ENCODE measurements at places on chromosomes 7 and 10.

GRCh38 chr10:58590924-58591323 is 78.3 kb downstream of the BICC1 start:
- DNase-seq: no peak

DNA sequence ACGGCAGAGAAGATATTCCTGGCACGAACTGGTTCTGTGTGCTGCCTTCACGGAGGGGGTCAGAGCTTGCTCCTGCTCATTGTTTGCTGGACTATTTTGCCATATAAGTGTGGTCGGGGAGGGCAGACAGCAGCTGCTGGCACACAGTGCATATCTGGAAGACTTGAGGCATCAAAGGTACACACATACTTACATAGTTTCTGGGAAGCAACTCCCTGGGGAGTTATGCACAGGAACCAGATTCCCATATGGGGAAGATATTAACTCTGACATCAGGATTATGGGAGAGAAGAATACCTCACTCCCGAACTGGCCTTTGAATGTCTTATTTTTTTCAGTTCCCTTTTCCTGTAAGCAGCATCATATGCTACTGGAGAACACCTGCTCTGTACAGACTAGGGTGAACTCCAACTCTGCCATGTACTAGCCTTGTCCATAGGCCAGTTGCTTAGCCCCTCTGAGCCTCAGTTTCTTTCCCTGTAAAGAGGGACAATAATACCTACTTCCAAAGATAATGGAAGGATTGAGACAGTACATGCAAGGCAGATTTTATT is 41.5 kb downstream of the LGI1 start:
- DNase-seq: no peak

DNA sequence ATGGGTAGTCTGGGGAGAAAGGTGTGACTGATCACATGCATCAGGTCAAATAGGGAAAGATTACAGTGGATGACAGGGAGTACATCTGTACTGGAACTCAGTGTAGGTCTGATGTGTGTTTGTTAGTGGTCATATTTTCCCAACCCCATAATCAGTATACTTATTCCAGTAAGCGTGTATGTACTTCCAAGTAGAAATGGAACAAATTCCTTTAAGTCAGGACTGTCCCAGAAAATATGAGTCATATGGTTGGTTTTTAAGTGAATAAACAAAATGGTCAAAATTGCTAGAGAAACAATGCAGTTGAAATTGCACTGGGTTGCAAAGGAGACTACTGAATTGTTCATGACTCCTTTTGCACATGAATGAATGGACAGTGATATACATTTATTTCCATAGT is 118.8 kb upstream of the MYO3A start:
- no peak for DNase-seq

GRCh38 chr10:97999066-97999922 is 31.1 kb downstream of the CRTAC1 start:
- no peak for DNase-seq

GRCh38 chr10:52198540-52198939 is 115.5 kb upstream of the DKK1 start:
- DNase-seq: no peak

- DNase-seq: no peak
These were observed 29.5 kb downstream of the CARD11 start for GRCh38 chr7:3013975-3014792.

GRCh38 chr10:66777665-66778064 is 148.2 kb upstream of the LRRTM3 start:
- no peak for DNase-seq

DNA sequence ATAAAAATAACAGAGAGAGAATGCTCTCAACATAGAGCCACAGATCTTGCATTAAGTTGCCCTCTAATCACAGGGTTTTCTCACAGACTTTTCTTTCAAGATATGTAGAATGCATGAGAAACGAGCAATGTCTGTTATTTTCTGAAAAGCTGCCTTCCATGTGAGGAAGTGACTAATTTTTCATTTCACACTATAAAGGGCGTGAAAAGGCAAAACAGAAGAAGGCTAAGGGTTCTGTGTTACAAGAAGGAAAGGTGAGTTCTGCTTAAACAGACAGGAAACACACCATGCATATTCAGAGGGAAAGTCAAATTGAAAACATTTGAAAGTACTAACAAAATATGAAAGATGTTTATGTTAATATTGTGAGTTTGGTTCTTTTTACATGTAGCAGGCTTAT is 189.2 kb downstream of the SEMA3D start:
- DNase-seq: no peak

Measured in RPMI8226 (cell line).